Activated CD4-positive, alpha-beta memory T cell treated with anti-CD3 and anti-CD28 coated beads for 36 hours (primary cell): ENCODE measurements at places on chromosomes 3 and 15.

- DNase-seq, result no peak
These were observed 123.4 kb downstream of the ABI3BP start for GRCh38 chr3:100869787-100870186.

DNA sequence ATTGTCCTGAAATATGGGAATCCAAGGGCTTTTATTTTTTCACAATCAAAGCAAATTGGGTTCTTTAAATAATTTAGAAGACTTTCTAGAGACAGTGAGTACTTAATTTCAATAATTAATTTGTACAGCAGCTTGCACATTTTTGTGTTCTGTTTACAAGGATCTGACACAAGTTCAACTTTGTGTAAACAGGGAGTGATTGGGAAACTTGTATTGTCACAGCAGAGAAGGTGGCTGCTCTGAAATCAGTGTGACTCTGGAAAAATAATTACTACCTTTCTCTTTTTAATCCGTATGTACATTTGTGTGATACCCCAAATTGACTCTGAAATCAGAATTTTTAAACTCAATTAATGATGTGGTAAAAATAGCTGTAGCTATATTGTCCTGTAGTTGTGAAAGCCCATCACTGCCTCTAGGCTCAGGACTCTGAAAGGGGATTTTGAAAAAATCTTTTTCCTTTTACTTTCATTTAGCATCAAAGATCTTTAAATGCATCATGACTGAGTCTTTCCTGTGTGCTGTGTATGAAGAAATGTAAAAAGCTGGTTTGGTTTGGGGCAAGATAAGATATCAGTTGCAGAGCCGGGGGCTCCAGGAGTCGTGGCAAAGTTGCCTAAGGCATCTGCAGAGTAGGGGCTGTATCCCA lies 45.1 kb downstream of the MFSD1 start:
- no peak for DNase-seq

GRCh38 chr15:38247336-38247735 lies 5.3 kb upstream of the SPRED1 start:
- no peak for DNase-seq

- no peak for DNase-seq
These were observed 69.3 kb upstream of the ST8SIA2 start for GRCh38 chr15:92324101-92324963.

DNA sequence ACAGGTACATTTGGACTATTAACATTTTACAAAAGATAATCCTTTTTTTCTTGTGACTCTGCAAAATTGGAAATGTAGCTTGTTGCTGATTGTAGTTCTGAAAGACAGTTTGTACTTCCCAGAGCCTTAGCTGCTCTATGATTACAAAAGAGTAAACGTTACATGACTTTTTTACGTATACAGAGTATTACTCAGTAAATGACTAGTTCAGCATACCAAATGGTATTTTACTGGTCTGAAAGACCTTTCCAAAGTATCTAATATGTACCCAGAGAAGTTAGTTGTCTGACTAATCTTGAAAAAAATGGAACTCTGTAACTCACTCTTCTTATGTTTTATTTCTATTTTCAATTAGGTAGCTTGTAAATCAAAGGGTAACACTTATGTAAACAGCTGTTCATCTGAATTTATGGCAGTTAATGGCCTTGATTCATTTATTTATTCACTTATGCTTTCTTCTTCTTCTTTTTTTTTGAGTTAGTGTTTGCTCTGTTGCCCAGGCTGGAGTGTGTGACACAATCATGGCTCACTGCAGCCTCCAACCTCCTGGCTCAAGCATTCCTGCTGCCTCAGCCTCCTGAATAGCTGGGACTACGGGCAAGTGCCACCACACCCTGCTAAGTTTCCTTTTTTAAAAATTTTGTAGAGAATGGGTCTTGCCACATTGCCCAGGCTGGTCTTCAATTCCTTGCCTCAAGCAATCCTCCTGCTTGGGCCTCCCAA lies 151.7 kb downstream of the C3orf38 start:
- no peak for DNase-seq

GRCh38 chr3:183513046-183513706 lies 42.3 kb downstream of the KLHL6 start:
- peak; percentile 71 for DNase-seq

GRCh38 chr15:91751611-91752010 lies 101.9 kb upstream of the SLCO3A1 start:
- DNase-seq, result no peak

- DNase-seq, result no peak
These were observed 267.0 kb upstream of the CFAP20DC start for GRCh38 chr3:59316688-59317275.

DNA sequence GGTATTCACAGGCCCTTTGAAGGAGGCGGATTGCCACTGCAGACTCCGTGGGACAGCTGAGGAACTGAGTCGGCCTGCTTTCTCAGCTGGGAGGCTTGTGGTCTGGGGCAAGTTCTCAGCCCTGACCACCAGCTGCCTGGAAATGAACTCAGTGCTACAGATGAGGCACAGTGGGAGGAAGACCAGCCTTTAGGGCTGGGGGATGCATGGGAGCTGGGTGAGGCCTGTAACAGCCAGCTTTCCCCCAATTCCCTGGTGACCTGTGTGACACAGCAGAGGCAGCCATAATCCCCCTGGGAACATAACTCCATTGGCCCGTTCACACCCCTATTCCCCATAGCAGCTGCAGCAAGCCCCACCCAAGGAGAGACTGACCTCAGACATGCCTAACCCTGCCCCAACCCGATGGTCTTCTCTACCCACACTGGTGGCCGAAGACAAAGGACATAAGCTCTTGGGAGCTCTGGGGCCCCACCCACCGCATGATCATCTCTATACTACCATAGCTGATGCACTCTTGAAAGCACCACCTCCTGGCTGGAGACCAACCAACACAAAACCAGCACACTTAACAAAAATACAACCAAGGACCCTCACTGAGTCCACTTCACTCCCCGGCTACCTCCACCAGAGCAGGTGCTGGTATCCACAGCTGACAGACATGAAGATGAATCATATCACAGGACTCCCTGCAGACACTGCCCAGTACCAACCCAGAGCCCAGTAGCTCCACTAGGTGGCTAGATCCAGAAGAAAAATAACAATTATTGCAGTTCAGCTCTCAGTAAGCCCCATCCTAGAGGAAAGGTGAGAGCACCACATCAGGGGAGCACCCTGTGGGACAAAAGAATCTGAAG lies 24.9 kb downstream of the ZMAT3 start:
- no peak for DNase-seq

DNA sequence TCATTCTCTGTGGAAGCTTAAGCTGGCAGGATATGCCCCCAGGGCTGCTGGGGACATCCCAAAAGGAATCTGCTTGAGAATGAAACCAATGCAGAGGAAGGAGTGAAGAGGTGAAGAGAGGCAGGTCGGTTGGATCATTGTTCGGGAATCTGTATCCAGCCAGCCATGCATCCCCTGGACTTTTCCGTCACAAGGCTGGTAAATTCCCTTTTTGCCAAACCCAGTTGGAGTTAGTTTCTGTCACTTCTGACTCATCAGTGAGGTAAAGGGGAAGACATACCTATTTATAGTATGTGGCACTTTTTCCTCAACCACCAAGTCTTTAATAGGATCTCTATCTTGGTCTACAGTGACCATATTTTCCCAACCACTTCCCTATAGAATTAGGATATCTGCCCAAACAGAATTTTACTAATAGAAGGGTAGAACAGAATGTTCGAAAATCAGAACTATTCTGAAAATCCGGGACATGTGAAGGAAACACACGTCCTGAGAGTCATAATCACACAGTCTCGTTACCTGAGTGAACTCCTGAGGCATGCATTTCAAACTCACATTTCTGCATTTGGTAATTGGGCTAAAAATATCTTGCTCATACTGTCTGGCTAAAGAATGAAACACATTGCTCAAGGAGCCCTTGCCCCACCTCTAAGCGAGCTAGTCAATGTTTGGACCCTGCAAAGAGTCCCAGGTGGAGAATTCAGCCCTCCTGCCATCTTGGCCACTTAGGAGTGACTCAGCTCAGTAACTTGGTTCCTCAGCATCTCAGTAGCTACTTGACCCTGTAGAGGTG lies 289.7 kb upstream of the ADAMTS9 start:
- DNase-seq, result no peak

DNA sequence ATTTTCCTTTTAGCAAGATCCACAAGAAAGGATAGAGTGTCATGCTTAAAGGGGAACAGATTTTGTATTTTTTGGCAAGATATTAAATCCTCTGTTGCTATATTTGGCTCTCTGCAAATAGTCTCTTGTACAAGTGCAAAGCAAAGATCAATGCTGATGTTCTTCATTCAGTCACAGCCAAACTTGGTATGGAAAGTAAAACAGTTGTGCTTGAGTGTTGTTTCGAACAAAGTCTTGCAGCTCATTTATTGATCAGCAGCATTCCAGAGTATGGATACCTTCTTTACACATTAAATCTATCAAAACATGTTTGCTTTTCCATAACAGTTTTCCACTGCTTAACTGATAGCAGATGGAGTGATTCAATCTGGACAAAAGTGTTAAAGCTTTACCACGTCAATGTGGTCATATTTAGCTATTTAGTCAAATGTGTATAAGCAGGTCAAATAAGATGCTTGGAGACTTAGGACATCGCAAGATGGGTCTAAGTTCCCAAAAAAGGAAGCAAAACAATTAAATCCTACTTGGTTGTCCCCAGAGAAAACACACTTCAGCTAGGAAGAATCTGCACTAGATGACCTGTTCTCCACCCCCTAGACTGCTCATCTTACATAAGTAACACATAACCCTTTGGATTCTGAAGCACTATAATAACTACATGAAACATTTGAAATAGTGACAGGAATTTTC lies 52.4 kb downstream of the VGLL3 start:
- DNase-seq, result no peak

GRCh38 chr3:87354398-87354797 lies 78.0 kb upstream of the POU1F1 start:
- DNase-seq, result no peak

DNA sequence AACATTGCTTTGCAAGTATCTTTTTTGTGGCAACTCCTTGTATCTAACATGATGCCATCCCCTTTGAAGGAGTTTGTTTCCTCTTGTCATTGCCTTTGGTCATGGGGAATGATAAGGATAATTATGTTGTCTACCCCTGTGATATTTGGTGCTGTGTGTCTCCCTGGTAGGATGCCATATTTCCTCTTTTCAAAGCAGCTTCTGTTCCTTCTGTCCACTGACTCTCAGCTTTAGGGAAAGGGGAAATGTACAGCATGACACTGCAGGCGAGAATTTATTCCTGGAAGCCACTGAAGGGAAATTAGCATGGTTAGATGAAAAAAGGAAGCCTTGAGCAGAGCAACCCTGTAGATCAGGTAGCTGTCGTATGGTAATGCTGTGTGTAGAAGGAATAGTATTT lies 576.7 kb downstream of the CADM2 start:
- no peak for DNase-seq

- DNase-seq, result no peak
These were observed 70.6 kb downstream of the USF3 start for GRCh38 chr3:113625834-113626233.

GRCh38 chr3:155339052-155339451 lies 45.6 kb upstream of the STRIT1 start:
- no peak for DNase-seq

DNA sequence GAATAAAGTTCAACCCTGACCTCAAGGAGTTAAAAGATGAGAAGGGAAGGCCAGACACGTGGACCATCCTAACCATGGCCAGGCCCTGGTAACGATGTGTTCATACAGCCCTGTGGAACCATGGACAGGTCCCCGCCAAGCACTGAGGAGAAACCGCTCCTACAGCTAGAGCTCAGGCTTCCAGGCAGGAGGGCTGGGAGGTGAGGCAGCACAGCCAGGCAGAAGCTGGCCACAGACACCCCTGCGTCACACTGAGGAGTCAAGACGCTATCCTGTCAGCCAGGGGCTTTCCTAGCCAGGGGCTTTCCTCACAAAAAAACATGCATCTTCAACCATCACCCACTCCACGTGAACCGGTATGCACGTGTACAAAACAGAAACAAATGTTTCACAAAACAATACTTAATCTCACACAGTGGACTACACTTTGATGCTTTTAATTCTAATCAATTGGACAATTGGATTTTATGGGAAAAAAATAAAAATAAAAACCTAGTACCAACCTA lies 73.2 kb downstream of the TBC1D2B start:
- DNase-seq, result peak; percentile 45

DNA sequence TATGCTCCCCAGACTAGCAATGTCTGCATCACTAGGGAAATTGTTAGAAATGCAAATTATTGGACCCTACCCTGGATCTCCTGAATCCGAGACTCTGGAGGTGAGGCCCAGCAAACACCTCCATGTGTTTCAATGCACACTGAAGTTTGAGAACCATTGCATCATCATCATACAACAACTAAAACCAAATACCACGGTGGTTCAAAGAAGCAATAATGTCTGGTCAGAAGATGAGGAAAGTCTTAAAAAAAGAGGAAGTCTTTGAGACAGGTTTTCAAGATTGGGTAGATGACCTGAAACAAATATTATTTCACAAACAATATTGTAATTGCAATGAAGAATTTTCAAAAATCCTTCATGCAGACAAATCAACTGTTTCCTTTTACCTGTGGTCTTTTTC lies 60.3 kb upstream of the TRA2B start:
- no peak for DNase-seq

DNA sequence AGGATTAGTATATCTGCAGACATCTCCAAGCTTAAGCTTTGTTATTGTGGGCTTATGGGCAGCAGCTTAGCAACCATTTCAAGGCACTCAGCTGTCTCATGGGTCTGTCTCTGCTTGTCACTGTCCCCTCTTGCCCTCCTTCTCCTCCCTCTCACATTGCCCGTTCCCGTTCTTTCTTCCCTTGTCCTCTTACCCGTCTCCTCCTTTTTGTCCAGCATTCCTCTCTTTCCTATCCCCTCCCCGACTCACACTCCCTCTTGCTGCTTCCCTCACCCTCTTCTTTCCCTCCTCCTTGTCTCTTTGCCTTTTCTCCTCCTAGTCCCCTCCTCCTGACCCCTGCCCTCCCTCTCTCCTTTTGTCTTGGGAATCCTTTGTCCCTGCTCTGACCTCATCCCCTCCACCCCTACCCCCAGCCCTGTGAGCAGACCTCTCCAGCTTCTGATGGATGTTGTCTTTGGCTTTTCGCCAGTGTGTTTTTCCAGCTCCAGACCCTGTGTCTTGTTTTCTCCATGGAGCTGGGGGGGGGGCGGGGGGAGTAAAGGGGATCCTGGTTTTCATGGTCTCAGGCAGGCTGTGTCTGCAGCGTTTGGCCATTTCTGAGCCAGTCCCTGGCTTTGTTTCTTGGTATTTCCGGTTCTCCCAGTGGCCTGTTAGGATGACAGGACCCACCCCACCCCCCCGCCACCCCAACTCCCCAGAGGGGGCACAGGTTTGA lies 47.9 kb upstream of the TRAK1 start:
- no peak for DNase-seq

DNA sequence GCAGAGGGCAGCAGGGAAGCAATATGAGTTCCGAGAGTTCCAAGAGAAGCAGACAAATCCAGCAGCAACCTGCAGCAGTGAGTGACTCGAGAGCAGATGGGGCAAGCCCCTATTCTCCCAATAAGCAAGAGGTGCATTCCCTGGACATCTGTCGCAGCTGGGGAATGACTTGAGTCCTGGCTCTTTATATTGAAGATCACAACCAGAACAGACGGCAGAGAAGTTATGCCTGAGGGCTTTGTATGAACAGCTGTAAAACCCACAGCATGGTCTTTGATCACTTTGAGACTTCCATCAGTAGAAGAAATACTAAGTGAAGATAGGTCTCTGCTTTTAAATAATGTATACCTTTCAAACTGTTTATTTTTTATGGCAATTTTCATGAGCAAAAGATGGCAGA lies 23.6 kb upstream of the C3orf22 start:
- DNase-seq, result no peak

- no peak for DNase-seq
These were observed 23.4 kb downstream of the ARMC8 start for GRCh38 chr3:138210528-138210927.

GRCh38 chr15:73704869-73705645 lies 20.9 kb downstream of the CD276 start:
- DNase-seq, result peak; percentile 77

GRCh38 chr3:11363715-11364114 lies 91.5 kb downstream of the ATG7 start:
- no peak for DNase-seq
